ENCODE measurements at places on chromosomes 11 and 22. TPM values are rescaled to one million over a fixed set of nuclear protein-coding genes. Genes with fewer than 3 reads are reported as not detected.

KCTD14 gene
- total RNA-seq: 1.1 TPM

TRIM48 gene
- not detected for total RNA-seq

PYGM gene
- total RNA-seq: 0.27 TPM

SLC6A5 gene
- not detected for total RNA-seq

LDHAL6A gene
- not detected for total RNA-seq

PRR5L gene
- total RNA-seq: 9.8 TPM

NEAT1 gene
- 374 TPM for total RNA-seq

PRODH gene
- not detected for total RNA-seq

TMEM25 gene
- 8.5 TPM for total RNA-seq

NXPE2 gene
- total RNA-seq: not detected

MPPED2 gene
- not detected for total RNA-seq

RASSF10 gene
- 0.22 TPM for total RNA-seq

ATG13 gene
- total RNA-seq: 55.6 TPM

OTOG gene
- not detected for total RNA-seq

CEP126 gene
- total RNA-seq: 3.2 TPM

DUSP8 gene
- total RNA-seq: 0.40 TPM
